ENCODE measurements at places on chromosomes 6 and 20.

GRCh38 chr20:57372581-57373350 lies 18.4 kb upstream of the RBM38 start:
- peaks cover 15% of the 10 kb centered on the region for H3K4me1 ChIP-seq
- no peak for DNase-seq
- H3K27me3 ChIP-seq, result no peaks in the 10 kb centered on the region
- H3K36me3 ChIP-seq, result peaks cover 79% of the 10 kb centered on the region
- H3K4me3 ChIP-seq, result no peak overlapping the region

- no peaks in the 10 kb centered on the region for H3K27me3 ChIP-seq
- no peak overlapping the region for H3K4me3 ChIP-seq
- DNase-seq, result no peak
- H3K27ac ChIP-seq, result no peak overlapping the region
Observed at GRCh38 chr6:45837541-45838200, 178.0 kb downstream of the CLIC5 start.

DNA sequence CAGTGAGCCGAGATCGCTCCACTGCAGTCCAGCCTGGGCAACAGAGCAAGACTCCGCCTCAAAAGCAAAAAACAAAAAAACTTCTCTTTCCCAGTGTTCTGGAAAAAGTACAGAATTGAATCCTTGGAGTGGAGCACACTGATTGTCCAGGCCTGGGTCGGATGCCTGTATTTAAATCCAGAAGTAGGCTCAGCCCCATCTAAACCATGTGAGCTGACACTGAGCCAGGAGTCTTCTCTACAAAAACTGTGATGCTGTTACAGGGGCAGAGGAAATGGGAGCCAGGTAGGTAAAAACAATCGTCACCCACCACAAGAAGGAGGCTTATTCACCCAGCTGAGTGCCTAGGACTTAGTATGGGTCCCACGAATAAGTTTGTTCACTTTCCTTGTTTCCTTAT lies 43.0 kb upstream of the PTPN1 start:
- DNase-seq, result no peak
- H3K4me1 ChIP-seq, result peaks cover 22% of the 10 kb centered on the region
- H3K4me3 ChIP-seq, result no peak overlapping the region
- H3K27me3 ChIP-seq, result no peaks in the 10 kb centered on the region
- no peaks in the 10 kb centered on the region for H3K36me3 ChIP-seq

- no peaks in the 10 kb centered on the region for H3K27me3 ChIP-seq
- DNase-seq, result no peak
- peak overlapping the region; percentile 70 for H3K27ac ChIP-seq
Observed at GRCh38 chr20:3203315-3204123, 963 bp downstream of the DDRGK1 start.

DNA sequence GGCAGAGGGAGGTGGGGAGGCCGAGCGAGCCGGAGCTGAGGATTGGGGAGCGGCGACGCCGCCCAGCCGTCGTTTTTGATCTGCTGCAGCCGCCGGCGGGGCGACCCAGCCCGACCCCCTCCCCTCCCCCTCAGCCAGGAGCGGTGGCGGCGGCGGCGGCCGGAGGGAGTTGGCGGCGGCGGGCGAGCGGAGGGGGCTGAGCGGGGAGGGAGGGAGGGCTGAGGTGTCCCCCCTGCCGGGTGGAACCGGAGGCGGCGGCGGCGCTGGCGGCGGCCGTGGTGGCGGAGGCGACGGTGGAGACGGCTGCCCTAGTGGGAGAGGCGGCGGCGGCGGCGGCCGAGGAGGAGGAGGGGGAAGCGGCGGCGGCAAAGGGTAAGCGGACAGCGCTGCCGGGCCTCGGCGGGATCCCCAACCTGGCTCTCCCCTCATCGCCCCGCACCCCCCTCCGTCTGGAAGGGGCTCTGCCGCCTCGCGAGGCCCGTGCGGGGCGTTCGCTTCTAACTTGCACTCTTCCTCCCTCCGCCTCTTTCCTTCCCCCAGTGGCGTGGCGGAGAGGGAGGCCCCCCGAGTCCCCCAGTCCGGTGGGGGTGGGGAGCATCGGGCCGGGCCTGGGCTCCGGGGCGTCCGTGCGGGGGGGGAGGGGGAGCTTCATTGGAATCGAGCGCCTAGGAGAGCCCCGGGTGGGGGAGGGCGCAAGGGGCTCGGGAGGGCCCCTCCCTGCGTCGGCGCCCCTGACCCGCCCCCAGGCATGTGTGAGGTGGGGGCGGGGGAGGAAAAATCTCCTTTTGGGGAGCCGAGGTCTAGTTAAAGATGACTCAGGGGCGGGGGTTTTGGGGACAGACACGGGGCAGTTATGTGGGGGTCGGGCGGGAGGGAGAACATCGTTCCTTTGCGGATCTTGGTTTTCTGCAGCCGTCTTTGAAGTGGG lies at the start of gene TAB2:
TSS of gene TAB2 (plus strand) at position 69 of the 928 bp plus-strand sequence. CDS start 52,286 bp downstream, outside the sequence.
- H3K4me3 ChIP-seq, result peak within 1 kb of the TSS; percentile 99
- no peaks in the 10 kb centered on the region for H3K27me3 ChIP-seq
- DNase-seq, result peak; percentile 51

- DNase-seq, result no peak
- H3K36me3 ChIP-seq, result no peaks in the 10 kb centered on the region
- peak overlapping the region; percentile 61 for H3K27ac ChIP-seq
- H3K4me3 ChIP-seq, result no peak overlapping the region
- H3K4me1 ChIP-seq, result peaks cover 27% of the 10 kb centered on the region
- no peaks in the 10 kb centered on the region for H3K27me3 ChIP-seq
Observed at GRCh38 chr6:141464490-141464889, 668.2 kb upstream of the GJE1 start.

- H3K4me3 ChIP-seq, result no peak overlapping the region
- H3K4me1 ChIP-seq, result no peaks in the 10 kb centered on the region
Observed at GRCh38 chr20:60201198-60201835, 243.1 kb downstream of the CDH26 start.

DNA sequence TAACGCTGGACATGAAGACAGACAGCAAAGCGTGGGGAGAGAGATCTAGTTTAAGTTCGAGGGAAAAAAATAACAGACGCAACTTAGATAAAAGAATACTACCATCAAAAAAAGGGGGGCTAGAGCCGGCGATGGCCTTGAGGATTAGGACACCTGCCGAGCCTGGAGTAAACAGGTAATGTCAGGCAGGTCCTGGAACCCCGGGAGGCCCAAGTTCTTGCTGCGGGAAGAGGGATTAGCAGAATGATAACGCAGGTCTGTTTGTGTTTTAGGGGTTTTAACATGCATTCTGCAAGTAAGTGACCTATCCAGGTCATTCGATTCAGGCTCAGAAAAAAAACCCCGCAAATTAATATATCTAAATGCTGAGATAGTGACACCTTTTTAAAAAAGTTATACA lies 754 bp upstream of the TMEM170B start:
- H3K27me3 ChIP-seq, result no peaks in the 10 kb centered on the region
- peaks cover 7% of the 10 kb centered on the region for H3K4me1 ChIP-seq
- DNase-seq, result no peak
- H3K27ac ChIP-seq, result no peak overlapping the region
- no peaks in the 10 kb centered on the region for H3K36me3 ChIP-seq
- H3K4me3 ChIP-seq, result peak overlapping the region; percentile 68

DNA sequence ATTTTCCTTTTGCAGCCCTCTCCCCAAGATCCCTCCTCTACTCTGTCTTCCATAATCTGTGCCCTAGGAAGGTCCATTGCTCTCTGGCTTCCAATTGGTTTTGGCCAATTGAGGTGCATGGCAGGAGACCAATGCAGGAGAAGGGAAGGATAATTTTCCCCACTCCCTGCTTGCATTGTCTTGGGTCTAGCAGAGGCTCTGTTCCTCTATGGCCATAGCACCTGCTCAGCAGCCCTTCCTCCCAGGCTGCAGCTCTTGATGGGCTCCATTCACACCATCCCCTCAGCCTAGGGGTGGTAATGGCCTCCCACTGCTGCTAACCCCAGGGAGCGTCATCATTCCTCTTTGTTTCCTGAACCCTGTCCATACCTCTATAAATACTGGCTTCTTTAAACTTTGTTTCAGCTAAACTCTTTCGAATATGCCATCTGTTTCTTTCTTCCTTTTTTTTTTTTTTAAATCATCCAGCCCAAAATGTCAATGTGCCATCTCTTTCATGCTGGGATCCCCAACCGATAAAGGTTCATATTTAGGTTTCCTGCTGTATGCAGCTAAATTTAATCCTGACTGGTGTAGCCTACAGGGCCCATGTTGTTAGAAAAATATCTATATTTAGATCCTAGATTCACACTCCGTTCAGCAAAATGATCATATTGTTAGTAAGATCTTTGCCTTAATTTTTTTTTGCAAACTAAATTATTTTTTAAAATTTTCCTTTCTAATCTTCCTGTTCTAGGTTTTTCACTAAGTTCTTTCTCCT lies 63.8 kb downstream of the HECA start:
- no peak overlapping the region for H3K4me3 ChIP-seq
- DNase-seq, result no peak
- H3K36me3 ChIP-seq, result no peaks in the 10 kb centered on the region
- H3K4me1 ChIP-seq, result no peaks in the 10 kb centered on the region

GRCh38 chr6:143400258-143401067 lies 50.0 kb downstream of the ADAT2 start:
- DNase-seq, result no peak
- no peaks in the 10 kb centered on the region for H3K36me3 ChIP-seq
- H3K27me3 ChIP-seq, result no peaks in the 10 kb centered on the region
- H3K27ac ChIP-seq, result peak overlapping the region; percentile 24

GRCh38 chr20:9532069-9532838 lies 17.9 kb downstream of the LAMP5 start:
- no peaks in the 10 kb centered on the region for H3K27me3 ChIP-seq
- H3K36me3 ChIP-seq, result no peaks in the 10 kb centered on the region
- no peak overlapping the region for H3K4me3 ChIP-seq

GRCh38 chr6:13188306-13188705 lies 140.0 kb downstream of the TBC1D7 start:
- no peaks in the 10 kb centered on the region for H3K4me1 ChIP-seq
- H3K36me3 ChIP-seq, result no peaks in the 10 kb centered on the region
- H3K27me3 ChIP-seq, result no peaks in the 10 kb centered on the region
- no peak overlapping the region for H3K4me3 ChIP-seq
- H3K27ac ChIP-seq, result no peak overlapping the region
- no peak for DNase-seq

- peaks cover 4% of the 10 kb centered on the region for H3K4me1 ChIP-seq
- no peak overlapping the region for H3K27ac ChIP-seq
- no peak for DNase-seq
- H3K4me3 ChIP-seq, result no peak overlapping the region
- H3K36me3 ChIP-seq, result peaks cover 5% of the 10 kb centered on the region
Observed at GRCh38 chr20:35837577-35838195, 65.9 kb downstream of the PHF20 start.

DNA sequence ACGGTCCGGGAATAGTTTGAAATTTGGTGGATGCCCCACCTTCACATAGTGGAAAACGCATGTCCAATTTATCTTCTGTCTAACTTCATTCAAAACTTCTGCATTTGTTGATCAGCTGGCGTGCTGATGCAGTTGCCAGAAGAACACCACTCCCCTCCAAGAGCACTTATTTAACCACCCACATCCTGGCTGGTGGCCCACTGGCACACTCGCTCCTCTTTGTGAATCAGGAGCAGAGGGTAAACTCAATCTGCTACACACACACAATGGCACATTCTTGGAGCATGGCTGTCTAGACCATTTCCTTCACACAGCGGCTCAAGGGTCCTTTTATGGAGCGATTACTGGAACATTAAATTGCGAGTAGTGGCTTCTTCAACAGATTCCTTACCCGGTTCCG lies 55.1 kb upstream of the CEP162 start:
- no peak for DNase-seq
- no peaks in the 10 kb centered on the region for H3K27me3 ChIP-seq
- no peaks in the 10 kb centered on the region for H3K36me3 ChIP-seq
- H3K27ac ChIP-seq, result no peak overlapping the region
- H3K4me1 ChIP-seq, result no peaks in the 10 kb centered on the region
- H3K4me3 ChIP-seq, result no peak overlapping the region

- H3K4me1 ChIP-seq, result peaks cover 23% of the 10 kb centered on the region
- H3K27ac ChIP-seq, result no peak overlapping the region
- peaks cover 59% of the 10 kb centered on the region for H3K36me3 ChIP-seq
- peaks cover 41% of the 10 kb centered on the region for H3K27me3 ChIP-seq
- H3K4me3 ChIP-seq, result no peak overlapping the region
- DNase-seq, result no peak
Observed at GRCh38 chr6:106102034-106102433, 15.9 kb downstream of the PRDM1 start.

DNA sequence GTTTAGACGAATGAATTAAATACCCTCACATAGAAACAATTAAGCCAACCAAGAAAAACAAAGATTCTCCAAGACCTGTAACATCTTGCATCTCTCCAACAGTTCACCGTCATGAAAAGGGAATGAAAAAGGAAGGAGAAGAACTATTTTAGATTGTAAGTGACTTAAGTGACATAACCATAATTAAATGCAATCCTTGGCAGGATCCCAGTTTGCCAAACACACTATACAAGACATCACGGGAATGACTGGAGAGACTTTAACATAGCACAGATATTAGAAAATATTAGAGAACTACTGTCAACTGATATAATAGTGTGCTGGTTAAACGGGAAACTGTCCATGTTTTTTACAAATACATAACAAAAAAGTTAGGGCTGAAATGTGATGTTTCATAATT lies 22.2 kb downstream of the EPB41L2 start:
- H3K27ac ChIP-seq, result no peak overlapping the region
- no peaks in the 10 kb centered on the region for H3K36me3 ChIP-seq
- peaks cover 30% of the 10 kb centered on the region for H3K4me1 ChIP-seq
- DNase-seq, result no peak
- H3K27me3 ChIP-seq, result no peaks in the 10 kb centered on the region
- no peak overlapping the region for H3K4me3 ChIP-seq

DNA sequence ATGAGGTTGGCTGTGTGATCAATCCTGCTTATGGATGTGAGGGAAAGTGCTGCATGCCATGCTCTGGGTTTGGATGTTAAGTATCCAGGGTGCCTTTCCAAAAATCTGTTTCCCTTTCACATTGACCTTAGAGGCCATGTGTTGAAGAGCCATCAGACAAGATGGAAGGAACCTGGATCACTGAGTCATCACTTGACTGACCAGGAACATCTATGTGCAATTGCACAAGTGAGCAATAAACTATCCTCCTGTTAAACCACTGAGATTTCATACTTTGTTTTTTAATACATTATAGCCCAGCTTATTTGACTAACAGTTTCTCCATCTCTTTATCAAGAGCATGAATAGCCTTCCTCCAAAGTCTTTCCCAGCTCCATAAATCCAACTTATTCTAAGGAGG lies 17.8 kb upstream of the TMEM14A start:
- no peaks in the 10 kb centered on the region for H3K36me3 ChIP-seq
- no peaks in the 10 kb centered on the region for H3K27me3 ChIP-seq
- no peak overlapping the region for H3K4me3 ChIP-seq
- DNase-seq, result no peak
- no peaks in the 10 kb centered on the region for H3K4me1 ChIP-seq
- H3K27ac ChIP-seq, result no peak overlapping the region

- no peaks in the 10 kb centered on the region for H3K36me3 ChIP-seq
- peaks cover 10% of the 10 kb centered on the region for H3K4me1 ChIP-seq
Observed at GRCh38 chr6:109788687-109789086, 97.6 kb downstream of the FIG4 start.

Data from heart right ventricle (tissue), 16 donors.